ENCODE measurements at places on chromosomes 5 and 9. TPM values are rescaled to one million over a fixed set of nuclear protein-coding genes. Genes with fewer than 3 reads are reported as not detected.
A peak's percentile ranks its signal among the peaks of the same experiment; 100 is the strongest.

DNA sequence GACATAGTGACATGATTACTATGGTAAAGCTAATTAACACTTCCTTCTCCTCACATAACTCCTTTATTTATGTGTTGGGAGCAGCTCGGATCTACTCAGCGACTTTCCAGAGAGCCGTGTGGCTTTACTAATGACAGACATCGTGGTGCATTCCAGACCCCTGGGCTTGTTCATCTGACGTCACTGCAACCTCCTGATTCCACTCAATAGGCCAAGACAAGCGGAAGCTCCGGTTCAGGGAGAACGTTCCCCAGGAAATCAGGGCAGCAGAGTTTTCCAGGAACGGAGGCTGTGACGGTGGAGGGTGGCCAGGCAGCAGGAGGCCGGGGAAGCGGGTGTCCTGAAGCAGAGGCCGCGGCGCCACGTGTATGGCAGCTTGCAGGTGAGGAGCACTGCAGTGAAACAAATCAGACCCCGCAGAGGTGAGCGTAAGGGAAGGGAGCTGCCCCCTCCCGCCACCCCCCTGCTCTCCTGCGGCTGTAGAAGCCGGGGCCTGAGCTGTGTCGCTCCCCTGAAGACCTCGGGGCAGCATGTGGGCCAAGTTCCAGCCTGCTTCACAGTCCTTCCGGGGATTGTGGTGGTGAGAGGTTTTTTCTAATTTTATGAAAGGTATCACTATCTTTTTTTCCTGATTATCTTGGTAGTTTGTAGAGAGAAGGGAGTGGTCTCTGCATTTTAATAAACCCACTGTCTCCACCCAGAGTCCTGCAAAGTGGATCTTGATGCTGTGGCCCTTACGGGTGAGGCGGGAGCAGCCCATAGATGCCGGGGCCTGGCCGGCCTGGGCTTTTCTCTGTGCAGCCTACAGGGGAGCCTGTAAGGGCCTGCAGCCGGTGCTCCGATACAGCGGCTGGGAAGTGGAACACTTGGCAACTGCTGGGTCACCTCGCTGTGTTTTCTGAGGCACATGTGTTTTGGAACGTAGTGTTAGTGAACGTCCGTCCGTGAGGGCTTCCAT is 220.4 kb upstream of the IRX4 start:
- DNase-seq = peak; percentile 37

DNA sequence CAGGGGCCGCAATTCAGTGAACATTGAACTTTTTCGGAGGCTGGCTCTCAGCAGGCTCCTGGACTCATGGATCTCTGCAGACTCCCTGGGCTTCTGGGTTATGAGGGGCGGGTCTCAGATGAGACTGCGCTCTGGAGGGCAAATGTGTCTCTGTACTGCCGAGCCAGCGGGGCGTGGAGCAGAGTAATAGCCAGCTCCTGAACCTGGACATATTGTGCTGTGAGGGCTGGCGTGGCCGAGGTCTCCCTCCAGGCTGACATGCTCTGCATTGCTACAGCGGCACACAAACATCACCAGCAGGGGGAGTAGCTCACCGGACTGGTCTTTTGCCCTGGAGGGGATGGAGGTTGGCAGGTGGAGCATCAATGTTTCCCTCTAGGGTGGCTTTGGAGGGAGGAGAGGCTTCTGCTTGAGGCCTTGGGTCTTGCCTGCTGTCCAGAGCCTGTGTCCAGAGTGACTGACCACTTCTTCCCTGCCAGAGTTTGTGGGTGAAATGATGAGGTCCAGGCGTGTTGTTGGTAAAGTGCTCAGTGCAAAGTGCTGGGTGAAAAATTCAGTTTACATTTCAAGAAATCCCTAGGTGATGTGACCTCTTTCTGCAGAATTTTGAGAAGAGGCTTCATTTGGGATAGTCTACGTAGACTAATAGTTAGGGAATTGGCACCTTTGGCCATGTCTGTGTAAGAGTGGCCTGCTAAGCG is 10.9 kb upstream of the GADD45G start:
- peak; percentile 48 for DNase-seq

GRCh38 chr9:37324261-37324683 is 98.2 kb upstream of the GRHPR start:
- peak; percentile 6 for DNase-seq

Gene CDC25C
- 5.0 TPM for polyA plus RNA-seq
